ENCODE measurements at places on chromosomes 13 and 19.

GRCh38 chr13:21663197-21663596, 7.7 kb upstream of the FGF9 start:
- no peak for DNase-seq

- DNase-seq, result no peak
These were observed 70.8 kb downstream of the FNDC3A start for GRCh38 chr13:49046519-49046918.

GRCh38 chr13:106314417-106314816, 221.0 kb downstream of the EFNB2 start:
- no peak for DNase-seq

DNA sequence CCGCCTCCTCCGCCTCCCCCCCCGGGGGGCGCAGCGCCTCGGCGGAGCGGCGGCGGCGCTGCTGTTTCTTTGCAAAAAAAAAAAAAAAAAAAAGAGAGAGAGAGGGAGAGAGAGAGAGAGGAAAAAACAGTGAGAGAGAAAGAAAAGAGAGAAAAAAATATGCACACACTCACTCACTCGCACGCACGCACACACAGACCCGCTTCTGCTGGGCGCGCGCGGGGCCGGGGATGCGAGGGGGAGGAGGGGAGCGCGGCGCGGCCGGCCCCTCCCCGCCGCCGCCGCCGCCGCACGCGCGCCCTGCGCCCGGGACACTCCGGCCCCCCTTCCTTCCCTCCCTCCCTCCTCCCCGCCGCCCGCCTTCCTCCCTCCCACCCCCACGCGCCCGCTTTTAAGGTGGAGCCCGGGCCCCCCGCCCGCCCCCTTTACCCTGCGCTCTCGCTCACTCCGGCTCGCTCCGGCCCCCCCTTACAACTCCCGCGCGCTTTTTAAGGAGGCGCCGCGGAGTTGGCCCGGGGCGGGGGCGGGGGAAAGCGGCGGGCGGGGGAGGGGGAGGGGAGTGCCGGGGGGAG, at the start of gene SAMD1:
SAMD1 (minus strand) TSS at position 243 of the 572 bp plus-strand sequence.
- peak; percentile 83 for DNase-seq

DNA sequence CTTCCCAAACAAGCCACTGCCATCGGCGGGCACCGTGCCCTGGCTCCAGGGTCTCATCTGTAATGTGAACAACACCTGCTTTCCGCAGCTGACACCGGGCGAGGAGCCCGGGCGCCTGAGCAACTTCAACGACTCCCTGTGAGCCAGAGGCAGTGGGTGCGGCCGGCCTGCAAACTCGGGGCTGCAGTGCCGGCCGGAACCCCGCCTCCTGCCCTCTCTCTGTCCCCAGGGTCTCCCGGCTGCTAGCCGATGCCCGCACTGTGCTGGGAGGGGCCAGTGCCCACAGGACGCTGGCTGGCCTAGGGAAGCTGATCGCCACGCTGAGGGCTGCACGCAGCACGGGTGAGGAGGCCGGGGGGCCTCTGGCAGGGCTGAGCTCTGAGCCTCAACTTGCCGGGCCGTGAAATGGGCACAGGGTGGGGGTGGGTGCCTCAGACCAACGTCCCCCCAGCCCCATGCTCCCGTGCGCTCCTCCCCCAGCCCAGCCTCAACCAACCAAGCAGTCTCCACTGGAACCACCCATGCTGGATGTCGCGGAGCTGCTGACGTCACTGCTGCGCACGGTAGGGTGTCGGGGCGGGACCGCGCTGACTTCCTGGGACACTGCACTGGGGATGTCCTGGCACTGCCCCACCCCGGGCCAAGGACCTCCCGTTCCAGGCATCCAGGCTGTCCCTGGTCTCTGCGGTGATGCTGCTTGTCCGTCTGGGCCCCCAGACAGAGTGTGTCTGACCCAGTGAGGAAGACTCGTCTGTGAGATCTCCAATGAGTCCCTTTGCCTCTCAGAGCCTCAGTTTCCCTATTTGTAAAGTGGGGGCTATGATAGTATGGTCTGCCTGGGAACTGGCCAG, 2.2 kb downstream of the ABCA7 start:
- DNase-seq, result peak; percentile 85

DNA sequence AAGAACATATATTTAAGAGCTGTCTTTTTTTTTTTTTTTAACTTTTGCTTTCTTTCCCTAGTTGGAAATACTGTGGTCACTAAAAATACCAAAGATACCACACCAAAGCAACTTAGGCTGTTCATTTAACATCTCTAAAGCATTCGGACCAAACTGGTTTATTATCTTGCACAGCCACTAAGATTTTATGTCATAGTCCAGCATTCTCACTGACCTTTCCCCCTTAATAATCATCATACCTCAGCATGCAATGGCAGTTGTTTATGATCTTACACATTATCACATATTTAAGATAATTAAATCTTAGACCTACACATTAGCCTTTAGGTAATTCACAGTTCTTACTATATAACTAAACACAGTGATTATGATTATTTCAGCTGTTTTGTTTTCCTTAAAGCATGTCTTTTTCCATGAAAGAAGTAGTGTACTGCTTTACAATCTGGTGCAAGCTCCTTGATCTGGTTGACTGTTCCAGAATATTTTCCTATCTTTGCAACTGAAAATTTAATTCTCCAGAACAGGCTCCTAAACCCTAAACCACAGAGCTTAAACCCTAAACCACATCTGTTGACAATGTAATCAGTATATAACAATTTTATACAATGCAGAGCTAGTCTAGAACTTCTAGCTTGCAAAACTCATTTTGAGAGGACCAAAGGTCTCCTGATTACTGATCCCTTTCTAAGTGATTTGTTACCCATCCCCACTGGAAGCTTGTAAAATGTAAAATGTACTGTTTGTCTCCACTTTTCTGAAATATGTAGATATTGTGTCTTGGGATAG, 74.2 kb downstream of the CDK8 start:
- no peak for DNase-seq

DNA sequence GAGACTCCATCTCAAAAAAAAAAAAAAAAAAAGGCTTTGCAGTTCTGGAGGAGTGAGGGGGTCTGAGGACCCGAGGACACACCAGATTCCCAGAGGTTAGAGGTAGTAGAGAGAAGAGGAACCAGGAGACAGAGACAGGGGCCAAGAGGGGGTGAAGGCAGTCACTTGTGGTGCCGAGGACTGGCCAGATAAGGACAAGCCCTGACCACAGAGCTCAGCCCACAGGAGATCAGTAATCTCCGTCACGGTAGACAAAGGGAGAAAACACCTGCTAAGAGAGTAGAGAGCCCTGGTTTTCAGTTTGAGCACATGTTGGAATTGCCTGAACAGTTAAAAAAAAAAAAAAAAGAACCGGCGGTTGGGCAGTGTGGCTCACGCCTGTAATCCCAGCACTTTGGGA, 1.7 kb upstream of the PRAM1 start:
- DNase-seq, result no peak

DNA sequence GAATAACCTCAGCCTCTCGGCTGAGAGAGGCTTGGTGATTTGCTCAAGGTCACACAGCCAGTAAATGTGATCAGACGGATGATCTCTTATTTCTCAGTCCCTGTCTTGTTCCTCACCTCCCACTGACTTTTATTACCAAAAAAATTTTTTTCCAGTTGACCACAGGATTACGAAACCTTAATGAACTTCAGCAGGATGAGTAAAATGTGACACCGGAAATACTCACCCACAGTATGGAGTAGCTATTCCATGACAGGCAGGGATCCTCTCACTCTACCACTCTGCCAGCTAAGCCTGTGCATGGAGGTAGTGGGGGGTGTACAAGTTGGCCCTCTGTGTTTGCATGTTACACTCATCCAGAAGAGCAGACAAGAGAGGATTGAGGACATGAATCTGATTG, 916.4 kb downstream of the UQCRFS1 start:
- peak; percentile 20 for DNase-seq

DNA sequence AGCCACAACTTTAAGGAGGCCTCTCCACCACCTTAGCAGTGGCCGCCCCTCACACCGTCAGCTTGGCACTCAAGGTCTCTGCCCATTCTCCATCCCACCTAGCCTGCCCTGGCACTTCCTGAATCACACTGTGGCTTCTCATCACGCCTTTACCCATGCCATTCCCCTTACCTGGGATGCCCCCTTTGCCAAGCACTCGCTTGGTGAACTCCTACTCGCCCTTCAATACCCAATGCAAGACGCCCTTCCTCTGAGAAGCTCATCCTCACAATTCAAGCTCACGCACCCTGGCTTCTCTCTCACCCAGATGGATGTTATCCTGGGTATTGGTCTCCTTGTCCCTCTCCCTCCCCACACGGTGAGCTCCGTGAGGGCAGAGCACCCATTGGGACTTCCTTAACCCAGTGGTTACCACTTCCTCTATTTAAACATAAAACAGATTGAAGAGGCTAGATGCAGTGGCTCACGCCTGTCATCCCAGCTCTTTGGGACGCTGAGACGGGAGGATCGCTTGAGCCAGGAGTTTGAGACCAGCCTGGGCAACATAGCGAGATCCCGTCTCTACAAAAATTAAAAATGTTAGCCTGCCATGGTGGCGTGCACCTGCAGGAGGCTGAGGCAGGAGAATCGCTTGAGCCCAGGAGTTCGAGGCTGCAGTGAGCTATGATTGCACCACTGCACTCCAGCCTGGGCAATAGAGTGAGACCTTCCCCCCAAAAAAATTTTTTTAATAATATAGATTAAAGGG, 12.6 kb upstream of the SHD start:
- no peak for DNase-seq

DNA sequence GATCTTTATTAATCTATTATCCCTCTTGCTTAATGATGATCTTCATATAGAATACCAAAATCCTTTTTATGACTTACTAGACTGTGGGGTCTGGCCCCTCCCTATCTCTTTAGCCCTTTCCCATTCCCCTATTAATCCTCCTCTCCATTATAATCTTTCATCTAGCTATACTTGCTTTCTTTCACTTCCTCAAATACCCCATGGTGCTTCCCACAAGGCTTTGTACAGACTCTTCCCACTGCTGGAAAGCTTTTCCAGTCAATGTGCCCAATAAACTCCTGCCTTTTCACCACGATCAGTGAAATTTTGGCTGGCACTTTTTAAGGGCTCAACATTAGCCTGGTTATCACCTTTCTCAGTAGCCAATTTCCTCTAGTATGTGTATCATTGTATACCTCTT, 3.2 kb upstream of the EBPL start:
- DNase-seq, result no peak

DNA sequence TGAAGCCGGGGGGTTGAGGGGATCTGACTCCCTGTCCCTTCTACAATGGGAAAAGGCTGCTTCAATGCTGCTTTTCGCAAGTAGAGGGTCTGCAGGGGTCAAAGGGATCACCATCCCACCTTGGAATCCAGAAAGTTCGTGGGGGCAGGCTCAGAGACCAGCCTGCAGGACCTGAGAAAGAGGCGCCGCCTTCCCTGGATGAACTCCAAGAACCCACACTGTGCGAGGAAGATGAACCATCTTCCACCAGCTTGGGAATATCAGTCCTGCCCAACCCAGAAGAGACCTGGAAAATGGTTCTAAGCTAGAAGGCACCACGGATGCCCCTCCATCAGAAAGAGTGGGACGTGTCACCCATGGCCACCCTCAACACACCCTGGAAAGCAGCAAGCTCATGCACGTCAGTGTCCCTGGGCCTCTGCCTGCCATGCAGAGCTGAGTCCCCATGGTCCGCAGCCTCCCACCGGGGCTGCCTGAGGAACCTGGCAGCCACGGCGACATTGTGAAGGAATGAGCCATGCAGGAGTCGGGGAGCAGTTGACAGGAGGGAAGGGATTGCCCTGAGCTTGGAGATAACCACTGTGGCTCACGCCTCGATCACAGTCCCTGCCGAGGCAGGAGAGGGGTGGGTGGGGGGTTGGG, 14.6 kb downstream of the RAB3D start:
- no peak for DNase-seq

DNA sequence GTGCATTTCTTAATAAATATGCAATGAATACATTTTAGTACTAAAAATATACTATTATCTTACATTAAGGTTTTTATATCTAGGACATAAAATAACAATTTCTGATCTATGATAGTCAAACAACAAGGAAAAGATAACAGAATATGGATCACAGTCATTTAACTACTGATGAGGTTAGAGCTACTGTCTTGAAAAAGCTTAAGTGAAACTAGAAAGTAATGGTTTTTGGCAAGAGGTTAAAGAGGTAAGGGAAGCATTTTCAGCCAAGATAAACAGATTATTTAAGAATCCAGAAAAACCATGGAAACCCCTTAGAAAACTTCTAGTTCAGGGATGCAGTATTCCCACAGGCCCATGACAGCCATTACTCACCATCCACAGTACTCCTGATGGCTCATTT, 787.4 kb downstream of the DACH1 start:
- no peak for DNase-seq

GRCh38 chr13:52707375-52707774, 32.2 kb downstream of the CNMD start:
- DNase-seq, result no peak

GRCh38 chr19:3132971-3133792, 2.7 kb upstream of the GNA15 start:
- DNase-seq, result no peak

GRCh38 chr13:31908696-31909411, 122.7 kb upstream of the FRY start:
- DNase-seq, result no peak

- no peak for DNase-seq
These were observed 619.8 kb downstream of the DCT start for GRCh38 chr13:93859716-93860115.

DNA sequence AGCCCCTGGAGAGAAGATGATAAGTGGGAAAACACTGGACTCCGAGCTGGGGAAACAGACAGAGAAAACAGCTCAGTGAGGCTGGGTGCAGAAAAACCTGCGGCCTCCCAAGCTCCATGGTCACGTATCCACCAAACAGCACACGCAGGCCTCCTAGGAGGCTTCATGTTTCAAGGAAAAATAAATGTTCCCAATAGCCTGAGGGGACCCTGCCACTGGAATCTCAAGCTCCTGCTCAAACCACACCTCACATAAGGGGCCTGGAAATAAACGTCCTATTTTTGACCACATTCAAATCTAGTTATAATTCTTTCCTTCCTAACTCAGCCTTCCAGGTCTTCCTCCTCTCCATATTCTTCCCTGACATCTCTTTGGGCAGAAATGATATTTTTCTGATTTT, 225.7 kb downstream of the ABCC4 start:
- no peak for DNase-seq

- no peak for DNase-seq
These were observed 22.0 kb upstream of the STOML3 start for GRCh38 chr13:39012608-39013007.

DNA sequence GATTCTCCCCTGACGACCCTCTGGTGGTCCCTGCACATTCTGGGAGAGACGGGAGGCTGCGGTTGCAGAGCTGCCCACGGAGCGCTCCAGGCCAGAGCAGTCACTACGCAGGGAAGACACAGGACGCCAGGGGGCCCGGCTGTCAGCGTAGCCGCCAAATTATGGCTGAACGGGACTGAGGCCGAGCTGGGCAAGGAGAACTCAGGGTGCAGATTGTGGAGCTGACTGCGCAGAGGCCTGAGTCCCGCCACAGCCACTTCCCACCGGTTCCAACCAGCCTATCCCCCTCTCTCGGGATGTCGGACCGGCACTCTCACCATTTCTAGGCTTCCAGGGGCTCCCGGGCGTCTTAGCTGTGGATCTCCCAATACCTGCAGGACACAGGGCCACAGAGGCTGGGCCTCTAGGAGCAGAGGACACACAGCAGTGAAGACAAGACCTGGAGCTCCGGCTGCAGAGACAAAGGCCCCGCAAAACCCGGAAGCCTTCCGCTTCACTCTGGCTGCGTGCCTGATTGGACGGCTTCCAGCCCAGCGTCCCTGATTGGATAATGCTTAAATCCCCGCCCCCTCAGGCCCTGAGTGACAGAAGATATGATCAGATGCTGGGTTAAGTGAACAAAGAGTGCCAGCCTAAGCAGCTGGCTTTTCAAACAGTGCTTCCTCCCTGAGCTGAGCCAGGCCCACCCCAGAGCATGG, at the start of gene ZNF737:
ZNF737 (minus strand) TSS at position 461 of the 698 bp plus-strand sequence; CDS start at position 320, 141 bp downstream.
- peak; percentile 87 for DNase-seq

GRCh38 chr13:54029720-54030119, 1001.1 kb downstream of the OLFM4 start:
- no peak for DNase-seq

All from hepatic stellate cell (primary cell).